ENCODE measurements at places on chromosomes 11 and 22.

GRCh38 chr11:14668731-14669301 is 25.2 kb downstream of the PDE3B start:
- no peak for DNase-seq

GRCh38 chr11:79906164-79906563 is 465.3 kb upstream of the TENM4 start:
- DNase-seq = no peak

- DNase-seq = no peak
Observed at GRCh38 chr22:26484360-26484706, 656 bp downstream of the SRRD start.

DNA sequence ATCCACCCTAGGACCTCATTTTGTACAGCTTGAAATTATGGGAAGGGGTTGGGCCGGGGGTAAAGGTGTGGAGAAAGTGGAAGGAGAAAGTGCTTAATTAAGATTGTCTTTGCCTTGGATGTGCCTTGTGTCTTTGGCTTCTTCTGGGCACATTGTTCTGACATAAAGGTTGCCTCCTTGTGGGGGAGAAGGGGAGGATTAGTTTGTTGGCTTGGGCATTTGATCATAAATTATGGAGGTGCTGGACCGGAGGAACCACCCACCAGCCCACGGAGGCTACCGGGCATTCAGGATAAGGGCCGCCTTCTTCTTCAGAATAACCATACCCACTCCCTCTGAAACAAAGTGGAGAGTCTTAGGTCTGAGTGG is 1.3 kb downstream of the PAFAH1B2 start:
- no peak for DNase-seq

DNA sequence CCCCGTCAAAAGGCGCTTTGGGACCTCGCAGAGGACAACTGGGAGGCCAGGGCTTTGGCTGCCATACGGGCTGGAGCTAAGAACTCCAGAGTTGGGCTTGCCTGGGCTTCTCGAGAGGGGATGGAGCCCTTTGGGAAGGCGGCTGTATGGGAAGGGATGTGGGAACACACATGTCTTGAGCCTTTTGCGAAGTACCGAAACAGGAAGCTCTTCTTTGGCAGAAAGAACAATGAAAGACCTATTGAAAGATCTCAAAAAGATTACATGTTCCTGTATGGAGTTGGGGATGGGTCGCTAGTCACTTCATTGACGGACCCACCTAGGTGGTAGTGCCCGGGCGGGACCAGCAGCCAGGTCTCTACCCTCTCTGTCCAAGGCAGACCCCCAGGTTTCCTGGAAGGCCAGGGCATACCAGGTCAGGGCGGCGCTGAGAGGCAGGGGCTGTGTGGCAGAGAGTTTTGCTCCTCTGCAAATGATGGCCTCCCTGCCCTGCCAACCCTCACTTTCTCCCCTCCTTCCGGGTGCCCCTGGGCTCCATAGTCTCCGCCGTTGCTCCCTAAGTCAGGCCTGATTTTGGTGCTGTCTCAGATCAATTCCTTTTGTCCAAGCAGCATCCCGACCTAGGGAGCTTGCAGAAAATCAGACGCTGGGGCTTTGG is 1.0 kb downstream of the ST14 start:
- no peak for DNase-seq

DNA sequence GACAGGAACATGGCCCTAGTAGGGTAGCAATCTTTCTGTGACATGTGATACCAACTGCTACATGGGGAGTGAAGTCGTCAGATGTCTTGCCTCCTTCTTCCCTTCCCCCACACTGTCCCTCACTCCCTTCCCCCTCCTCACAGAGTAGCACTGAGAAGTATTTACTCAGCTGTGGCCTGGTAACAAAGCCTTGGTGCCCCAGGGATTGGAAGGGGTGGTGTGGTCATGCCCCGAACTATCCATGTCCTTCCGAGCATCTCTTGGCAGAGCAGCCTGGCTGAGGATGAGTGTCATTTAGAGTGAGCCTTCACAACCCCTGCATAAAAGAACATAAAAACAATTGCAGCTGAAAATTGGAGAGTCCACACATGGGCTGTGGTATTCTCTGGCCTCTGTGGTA is 46.1 kb downstream of the ARFGAP2 start:
- DNase-seq = no peak

GRCh38 chr11:83656796-83657330 is 370.7 kb upstream of the CCDC90B start:
- DNase-seq = no peak

- peak; percentile 12 for DNase-seq
Observed at GRCh38 chr11:11022125-11022730, 164.4 kb upstream of the ZBED5 start.

- no peak for DNase-seq
Observed at GRCh38 chr11:12472401-12473005, 95.1 kb downstream of the PARVA start.

- DNase-seq = no peak
Observed at GRCh38 chr11:43574949-43575912, 105.3 kb upstream of the HSD17B12 start.

GRCh38 chr11:76787911-76788596 is 4.9 kb downstream of the TSKU start:
- peak; percentile 61 for DNase-seq

DNA sequence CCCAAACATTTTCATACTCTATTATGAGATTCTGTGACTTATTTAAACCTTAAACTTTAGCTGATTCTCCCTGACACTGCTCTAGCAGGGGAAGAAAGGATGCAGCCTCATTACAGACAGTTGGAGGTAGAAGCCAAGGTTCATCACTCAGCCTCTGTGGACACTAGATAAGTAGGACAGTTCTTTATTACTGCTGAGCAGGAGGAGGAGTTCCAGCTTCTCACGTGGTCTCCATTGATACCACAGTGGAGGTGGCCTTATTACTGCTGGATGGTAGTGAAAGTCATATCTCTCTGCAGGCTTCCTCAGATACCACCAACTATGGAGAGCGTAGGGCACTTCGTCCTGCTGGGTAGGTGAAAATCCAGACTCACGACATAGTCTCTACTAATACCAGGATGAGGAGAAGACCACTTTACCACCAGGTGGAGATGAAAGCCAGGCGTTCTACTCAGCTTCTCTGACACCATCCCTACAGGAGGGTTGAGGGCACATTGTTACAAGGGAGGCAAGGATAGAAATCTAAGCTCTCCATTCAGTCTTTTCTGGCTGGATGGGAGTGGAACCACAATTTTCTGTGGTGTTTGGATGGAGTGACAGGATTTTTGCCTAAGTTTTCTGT is 13.1 kb upstream of the ANGPTL5 start:
- DNase-seq = no peak

- DNase-seq = no peak
Observed at GRCh38 chr11:46649180-46649738, 31.9 kb downstream of the ATG13 start.

- DNase-seq = no peak
Observed at GRCh38 chr11:2402106-2402505, 1.6 kb downstream of the TSSC4 start.

DNA sequence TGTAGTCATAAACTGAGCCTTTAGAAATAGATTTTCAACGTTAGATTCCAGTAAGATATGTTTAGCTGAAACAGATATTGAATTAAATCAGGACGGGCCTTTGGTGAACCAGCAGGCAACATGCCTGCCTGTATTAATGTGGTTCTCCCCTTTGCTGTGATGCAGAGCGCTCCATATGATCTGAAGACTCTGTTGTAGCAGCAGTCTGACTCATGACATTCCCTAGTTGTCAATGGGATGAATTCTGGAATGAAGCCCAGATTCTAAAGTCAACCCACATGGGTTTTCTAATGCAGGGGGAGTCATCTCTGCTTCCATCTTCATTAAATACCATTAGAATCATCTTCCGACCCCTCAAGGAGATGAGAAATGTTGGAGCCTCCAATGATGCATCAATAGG is 864.5 kb downstream of the NTM start:
- DNase-seq = no peak

DNA sequence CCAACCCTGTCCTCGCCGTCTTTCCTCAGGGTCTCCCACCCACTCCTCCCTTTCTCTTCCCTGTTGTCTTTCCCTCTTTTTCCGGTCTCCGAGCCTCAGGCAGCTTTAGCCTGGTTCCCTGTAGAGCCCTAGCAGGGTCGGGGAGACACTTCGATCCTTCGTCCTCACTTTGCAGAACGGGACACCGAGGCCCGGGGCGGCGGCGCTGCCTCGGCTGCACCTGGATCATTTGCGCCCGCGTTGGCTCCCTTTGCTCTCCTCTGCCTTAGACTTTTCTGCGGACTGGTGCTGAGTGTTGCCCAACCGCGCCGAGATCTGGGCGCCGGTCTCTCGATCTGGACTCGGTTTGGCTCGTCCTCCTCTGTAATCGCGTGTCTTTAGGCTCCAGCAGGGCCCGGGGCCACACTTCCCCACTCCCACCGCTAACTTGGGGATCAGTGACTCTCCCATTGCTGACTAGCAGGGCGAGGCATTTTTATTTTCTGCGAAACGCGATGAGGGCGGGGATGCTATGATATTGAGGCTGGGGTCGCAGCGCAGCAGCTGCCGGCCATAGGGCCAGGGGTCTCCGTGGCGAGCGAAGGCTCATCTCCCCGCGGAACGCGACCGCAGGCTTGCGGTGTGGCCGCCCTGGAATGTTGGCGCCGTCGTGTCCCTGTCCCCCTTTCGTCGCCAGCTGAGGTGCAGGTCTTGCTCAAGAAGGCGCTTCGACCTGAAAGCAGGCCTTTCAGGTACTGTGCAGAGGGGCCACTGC is 1.6 kb upstream of the E2F8 start:
- no peak for DNase-seq

DNA sequence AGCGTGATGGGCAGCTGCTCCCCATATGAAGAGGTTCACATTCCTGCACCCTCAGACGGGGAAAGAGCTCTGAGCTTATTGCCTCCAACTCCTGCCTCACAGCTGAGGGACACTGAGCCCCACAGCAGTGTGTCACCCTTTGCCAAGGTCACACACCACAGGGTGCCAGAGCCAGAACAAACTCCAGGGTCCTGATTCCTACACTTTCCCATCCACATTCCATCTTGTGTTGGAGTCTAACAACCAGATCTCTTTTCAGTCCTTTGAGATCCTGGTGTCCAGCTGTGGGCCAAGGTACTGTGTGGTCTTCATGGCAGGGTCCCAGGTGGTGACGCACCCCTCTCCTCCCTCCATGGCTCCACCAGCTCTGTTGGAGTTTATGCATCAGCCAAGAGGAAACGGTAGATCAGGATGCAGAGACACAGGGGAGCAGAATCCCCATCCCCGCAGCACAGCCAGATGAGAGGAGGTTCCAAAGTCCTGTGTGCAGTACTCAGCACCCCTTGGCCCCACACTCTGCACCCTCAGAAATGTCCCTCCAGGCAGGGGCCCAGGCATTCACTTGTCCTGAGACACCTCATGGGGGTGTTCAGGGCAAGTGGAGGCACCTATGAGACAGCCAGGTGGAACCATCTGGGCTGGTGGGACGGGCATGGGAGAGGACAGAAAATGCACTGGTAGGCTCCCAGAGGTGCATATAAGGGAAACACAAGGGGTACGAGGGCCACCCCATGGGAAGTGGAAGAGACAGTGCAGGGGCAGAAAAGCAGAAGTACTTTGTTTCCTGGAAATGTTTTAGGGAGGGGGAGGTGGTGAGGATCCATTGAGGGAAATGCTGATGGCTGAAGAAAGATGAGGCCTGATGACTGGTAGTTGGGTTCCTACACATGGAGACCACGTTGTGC is 32.6 kb upstream of the GNAZ start:
- DNase-seq = no peak

- DNase-seq = no peak
Observed at GRCh38 chr11:1682225-1682905, 14.6 kb upstream of the KRTAP5-6 start.

DNA sequence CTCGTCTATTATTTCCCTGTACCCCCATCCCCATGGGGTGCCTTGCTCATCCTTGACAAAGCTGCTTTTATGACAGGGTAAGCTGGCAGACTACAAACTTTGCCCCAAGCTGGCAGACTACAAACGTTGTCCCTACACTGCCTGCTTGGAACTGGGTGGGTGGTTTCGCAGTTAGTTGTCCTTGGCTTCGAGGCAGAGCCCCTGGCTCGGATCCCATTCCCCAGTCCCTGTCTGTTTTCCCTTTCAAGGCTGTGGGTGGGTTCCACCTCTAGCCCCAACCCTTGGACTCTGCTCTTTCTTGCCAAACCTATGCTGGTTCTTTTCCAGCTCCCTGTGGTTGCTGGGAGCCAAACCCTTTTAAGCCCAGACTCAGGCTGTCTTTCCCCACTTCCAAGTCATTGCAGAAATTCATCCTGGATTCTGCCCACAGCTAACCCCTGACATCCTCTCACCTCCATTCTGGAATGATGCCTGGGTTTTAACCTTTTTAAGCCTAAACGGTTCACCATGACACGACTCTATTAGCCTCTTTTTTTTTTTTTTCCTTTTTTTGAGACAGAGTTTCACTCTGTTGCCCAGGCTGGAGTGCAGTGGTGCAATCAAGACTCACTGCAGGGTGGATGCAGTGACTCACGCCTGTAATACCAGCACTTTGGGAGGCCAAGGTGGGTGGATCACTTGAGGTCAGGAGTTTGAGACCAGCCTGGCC is 9.2 kb upstream of the RBM14 start:
- DNase-seq = no peak

GRCh38 chr11:33490842-33491370 is 209.7 kb downstream of the C11orf91 start:
- DNase-seq = no peak

DNA sequence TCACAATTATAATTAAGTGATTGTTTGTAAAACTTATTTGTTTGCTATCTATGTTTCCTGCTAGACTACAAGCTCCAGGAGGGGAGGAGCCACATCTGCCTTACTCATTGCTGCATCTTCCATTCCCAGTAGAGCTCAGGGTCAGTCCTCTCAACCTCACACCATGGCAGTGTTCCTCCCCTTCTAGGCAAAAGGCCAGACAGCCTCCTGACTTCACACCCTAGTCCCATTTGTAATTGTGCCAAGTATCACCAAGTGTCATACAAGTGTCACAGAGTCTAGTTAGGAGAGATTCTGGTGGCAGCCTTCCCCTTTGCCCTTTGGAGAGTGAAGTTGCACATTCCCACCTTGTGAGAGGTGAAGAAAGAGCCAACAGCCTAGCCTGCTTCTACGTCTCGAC is 490.4 kb downstream of the INSC start:
- DNase-seq = no peak

GRCh38 chr22:24486501-24486921 is 8.6 kb upstream of the UPB1 start:
- DNase-seq = no peak

- DNase-seq = no peak
Observed at GRCh38 chr11:94048032-94048709, 27.0 kb downstream of the HEPHL1 start.

- DNase-seq = no peak
Observed at GRCh38 chr22:39947220-39948216, 12.7 kb upstream of the TMA7B start.

DNA sequence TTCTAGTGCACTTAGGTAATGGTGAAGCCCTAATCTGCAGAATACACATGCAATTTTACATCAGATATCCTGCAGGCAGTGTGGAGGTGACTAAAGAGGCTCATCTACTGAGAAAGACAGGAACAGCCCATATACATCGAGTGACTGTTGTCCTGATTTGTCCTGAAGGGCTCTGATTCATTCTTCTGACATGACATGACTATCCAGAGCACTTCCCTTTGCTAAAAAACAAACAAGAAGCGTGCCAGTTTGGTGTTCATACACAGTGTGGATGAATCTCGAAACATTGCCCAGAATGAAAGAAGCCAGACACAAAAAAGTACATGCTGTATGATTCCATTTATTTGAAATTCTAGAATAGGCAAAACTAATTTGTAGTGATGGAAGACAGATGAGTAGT is 48.0 kb upstream of the AMPD3 start:
- peak; percentile 40 for DNase-seq

GRCh38 chr11:63534895-63535461 is 1.6 kb upstream of the PLAAT4 start:
- DNase-seq = no peak

Measured in HCT116 (cell line).